Stimulated activated CD8-positive, alpha-beta memory T cell treated with anti-CD3 and anti-CD28 coated beads, Interleukin-15, amount 100 ng/mL, for 4 hours (primary cell): ENCODE measurements at places on chromosomes 6 and 20.

- no peak for DNase-seq
Measured at GRCh38 chr6:53342217-53342616, 6.5 kb downstream of the ELOVL5 start.

DNA sequence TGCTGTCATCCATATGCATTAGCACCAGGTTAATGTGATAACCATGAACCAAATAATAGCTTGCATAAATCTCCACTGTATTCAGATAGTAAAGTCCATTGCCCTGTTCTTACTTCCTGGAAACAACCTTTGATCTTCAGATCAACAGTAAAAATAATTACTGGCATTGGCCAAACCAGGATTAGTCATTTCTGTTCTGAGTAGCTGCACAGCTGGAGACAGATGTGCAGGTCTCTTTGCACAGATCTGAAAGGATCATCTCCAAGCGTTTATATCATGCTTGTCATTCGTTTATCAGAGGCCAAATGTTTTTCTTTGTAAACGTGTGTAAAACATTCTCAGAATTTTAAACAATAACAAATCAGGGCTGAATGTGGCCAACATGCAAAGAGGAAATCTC lies 134.4 kb upstream of the HMGCLL1 start:
- DNase-seq, result no peak

DNA sequence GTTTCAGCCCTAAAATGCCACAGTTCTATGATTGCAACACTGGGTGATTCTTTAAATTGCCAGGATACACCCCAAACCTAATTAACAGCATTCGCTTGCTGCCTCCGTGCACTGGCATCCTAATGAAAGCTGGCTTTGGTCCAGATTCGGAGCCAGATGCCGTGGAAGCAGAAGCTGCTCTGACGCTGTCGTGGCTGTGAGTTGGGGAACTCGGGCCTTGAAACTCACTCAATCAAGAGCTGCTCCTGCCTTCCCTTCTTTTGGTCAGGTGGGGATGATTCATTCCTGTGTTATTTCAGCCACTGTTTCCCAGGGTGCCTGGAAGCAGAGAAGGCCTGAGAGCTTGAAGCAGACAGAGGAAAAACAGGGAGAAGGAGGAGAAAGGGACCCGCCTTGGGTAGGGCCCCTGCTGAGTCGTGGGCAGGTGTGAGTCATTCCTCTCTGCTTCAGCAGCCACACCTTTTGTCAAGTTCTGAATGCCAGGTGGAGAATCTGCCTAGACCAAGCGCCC lies 36.2 kb upstream of the DSP start:
- DNase-seq, result no peak

DNA sequence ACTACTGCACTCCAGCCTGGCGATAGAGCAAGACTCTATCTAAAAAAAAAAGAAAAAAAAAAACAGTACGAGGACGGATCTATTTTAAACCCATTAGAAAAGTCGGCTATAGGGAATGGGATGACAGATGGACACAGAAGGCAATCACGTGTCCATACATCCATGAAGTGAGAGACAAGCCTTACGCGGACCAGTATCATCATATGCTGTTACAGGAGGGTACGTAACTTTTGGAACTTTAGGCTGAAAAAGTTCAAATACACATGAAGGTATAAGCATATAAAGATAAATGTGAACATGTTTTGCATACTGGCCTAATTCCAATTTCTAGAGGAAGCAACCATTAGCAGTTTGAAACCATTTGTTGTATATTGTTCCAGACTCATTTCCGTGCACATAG lies 109.8 kb upstream of the EXOC2 start:
- no peak for DNase-seq

- no peak for DNase-seq
Measured at GRCh38 chr6:157688960-157689599, 134.0 kb upstream of the SNX9 start.

DNA sequence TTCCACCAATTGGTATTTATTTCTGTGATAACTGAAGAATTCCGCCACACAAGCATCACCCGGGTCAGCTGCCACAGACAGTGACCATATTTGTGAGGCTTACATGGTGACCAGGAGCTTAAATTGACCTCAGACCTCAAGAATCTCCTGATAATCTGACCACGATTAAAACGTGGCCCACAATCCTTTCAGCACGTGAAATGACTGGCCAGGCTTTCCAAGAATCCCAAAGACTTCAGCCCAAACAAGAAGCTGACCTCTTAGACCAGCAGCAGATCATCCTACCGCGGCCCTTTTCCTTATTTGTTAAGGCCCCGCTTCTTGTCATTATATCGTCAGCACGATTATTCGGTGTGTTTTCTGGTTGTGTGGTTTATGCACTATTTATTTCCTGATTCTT lies 45.6 kb upstream of the CD93 start:
- no peak for DNase-seq

DNA sequence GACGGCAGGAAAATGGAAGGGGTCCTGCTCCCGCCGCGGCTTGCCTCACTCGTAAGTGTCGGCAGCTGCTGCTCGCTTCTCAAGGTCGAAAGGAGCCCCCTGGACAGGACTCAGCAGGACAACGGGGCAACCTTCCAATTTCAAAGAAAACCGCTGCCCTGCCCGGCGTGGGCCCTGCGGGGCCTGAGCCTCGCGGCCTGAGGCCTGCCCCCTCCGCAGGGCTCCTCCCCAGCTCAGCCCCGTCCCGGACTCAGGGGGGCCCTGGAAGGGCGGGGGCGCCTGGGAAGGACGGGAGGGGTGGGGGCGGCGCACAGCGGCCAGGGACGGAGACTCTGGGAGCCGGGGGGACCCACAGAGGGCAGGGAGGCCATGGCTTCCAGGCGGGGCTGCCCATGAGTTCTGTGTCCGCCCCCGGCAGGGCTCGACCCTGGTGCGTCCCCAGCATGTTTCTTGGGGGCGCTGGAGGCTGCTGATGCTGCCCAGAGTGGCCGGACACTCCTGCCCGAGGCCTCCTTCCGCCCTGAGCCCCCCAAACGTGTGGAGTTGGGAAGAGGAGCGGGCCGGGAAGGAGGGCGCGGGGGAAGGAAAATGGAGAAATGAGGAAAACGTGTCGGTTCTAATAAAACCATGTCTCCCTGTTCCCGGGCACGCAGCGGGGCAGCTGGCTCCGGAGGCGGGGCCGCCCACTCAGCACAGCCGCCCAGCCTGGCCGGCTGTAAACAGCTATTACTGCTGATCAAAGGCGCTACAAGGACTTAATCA lies 114.6 kb downstream of the DLL1 start:
- DNase-seq, result no peak

GRCh38 chr20:56587307-56588041 lies 41.6 kb upstream of the TFAP2C start:
- DNase-seq, result no peak

DNA sequence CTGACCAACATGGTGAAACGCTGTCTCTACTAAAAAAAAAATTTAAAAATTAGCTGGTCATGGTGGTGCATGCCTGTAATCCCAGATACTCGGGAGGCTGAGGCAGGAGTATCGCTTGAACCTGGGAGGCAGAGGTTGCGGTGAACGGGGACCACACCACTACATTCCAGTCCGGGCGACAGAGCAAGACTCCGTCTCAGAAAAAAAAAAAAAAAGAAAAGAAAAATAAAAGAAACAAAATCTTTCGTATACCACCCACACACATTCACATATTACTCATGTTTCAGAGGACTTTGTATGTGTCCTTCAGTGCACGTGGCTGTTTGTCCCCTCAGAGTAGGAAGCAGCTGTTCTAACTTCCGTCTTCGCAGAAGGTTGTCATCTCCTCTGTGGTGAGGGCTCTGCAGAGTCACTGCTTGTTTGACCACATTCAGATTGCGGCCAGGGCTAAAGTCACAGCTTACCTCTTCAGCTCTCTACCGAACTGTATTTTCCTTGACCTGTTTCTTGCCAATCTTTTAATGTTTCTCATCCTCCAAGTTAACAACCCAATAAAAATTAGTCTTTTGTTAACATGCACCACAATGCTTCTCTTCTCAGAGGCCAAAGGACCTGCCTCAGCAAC lies 36.6 kb upstream of the HIVEP1 start:
- no peak for DNase-seq

GRCh38 chr6:158142789-158143188 lies 25.3 kb downstream of the SERAC1 start:
- no peak for DNase-seq

GRCh38 chr6:34120953-34121675 lies 24.8 kb downstream of the GRM4 start:
- DNase-seq, result no peak

- DNase-seq, result no peak
Measured at GRCh38 chr20:32638848-32639247, 34.9 kb downstream of the C20orf203 start.

GRCh38 chr6:161976553-161976952 lies 702.7 kb upstream of the AGPAT4 start:
- DNase-seq, result no peak

DNA sequence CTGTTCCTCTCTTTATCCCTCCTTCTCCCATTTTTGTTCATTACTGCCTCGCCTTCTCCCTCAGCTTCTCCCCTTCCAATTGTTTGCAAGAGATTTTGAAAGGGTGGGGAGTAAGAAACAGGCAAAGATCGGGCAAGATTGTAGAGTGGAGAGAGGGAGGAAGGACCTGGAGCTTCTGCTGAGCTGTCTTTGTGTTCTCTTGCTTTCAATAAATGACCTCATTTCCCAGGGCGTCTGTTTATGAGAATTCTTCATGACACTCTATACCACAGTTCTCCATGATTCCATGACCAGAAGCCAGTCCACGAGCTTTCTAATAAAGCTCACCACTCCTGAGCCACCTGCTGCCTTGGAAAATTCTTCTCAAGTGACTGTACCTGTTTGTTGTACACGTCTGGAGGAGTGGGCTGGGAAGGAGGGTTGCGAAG lies 50.0 kb upstream of the PLEKHG1 start:
- DNase-seq, result no peak

- no peak for DNase-seq
Measured at GRCh38 chr6:132650429-132650828, 8.6 kb downstream of the TAAR1 start.

DNA sequence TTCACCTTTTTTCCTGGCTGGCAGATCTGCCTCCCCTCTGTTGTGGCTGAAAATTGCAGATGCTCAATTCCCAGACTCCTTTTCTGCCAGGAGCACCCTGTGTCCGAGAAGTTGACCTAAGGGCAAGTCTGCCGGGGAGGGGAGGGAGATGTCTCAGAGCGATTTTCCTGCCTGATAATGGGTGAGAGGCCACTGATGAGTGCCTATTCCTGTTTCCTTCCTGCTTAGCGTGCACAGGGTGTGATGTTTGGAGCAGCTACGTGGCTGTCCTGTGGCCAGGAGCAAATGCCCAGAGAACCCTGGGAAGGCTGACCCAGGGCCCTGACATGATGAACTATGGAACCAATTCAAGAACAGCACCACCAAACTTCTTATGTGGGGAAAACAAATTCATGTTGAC lies 22.5 kb downstream of the SOX4 start:
- DNase-seq, result no peak

- DNase-seq, result no peak
Measured at GRCh38 chr6:13398421-13398994, 70.2 kb upstream of the TBC1D7 start.

DNA sequence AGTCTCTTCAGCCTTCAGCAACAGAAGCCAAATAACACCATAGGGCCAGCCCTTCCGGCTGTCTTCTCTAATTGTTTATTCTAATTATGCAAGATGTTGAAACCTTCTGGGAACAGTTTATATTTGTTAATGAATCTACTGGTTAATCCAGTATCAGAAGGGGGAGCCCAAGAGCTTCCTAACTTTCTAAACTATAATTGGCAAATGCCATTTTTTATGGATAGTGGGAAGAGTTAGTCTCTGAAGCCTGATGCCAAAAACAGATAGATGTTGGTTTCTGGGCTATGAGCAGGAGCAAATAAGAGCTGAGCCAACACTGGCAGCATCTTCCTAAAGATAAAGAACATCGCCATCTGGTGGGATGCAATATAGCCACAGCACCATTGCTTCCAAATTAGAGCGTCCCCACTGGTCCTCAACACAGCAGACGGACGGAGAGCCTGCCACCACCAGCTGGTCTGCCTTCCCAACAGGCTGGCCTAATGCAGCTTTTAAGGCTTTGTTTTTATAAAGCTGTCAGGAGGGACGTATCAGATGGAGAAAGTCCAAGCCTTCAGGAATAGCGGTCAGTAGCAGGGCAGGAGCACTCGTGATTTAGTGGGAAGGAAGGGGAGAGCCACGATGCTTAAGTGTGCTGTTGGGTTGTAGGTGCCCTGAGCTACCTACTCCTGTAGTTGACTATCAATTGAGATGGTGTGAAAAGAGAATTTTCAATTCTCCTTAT lies 118.8 kb downstream of the RALGAPA2 start:
- no peak for DNase-seq

DNA sequence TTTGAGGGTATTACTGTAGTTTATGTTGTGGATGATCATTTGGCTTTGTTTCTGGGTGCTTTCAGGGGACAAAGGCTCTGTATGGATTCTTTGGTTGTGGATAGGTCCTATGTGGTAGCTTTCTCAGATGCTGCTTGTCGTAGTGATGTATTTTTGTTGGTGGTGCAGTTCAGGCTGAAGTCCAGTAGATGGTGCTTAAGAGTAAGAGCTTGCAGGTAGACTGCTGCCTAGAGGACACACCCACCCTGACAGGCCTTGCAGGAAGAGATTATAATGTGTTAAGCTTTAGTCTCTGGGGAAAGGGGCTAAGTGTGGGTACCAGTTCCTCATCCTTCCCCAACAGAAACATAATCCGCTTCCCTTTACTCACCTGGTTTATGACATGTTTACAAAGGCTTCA lies 62.6 kb upstream of the ADGRB3 start:
- no peak for DNase-seq

DNA sequence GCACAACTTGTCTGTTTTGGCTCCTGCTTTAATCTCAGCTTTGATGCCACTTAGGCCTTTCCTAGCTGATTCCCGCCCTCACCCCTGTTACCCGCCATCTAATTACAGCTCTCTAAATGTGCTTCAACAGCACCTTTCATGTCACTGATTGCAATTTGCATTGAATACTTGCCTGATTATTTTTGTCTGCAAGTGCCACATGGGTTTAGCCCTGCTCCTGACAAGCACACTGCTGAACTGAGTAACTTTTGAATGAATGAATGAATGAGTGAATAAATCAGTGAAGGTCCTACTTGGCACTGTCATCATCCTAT lies 591 bp upstream of the DCBLD1 start:
- DNase-seq, result no peak

DNA sequence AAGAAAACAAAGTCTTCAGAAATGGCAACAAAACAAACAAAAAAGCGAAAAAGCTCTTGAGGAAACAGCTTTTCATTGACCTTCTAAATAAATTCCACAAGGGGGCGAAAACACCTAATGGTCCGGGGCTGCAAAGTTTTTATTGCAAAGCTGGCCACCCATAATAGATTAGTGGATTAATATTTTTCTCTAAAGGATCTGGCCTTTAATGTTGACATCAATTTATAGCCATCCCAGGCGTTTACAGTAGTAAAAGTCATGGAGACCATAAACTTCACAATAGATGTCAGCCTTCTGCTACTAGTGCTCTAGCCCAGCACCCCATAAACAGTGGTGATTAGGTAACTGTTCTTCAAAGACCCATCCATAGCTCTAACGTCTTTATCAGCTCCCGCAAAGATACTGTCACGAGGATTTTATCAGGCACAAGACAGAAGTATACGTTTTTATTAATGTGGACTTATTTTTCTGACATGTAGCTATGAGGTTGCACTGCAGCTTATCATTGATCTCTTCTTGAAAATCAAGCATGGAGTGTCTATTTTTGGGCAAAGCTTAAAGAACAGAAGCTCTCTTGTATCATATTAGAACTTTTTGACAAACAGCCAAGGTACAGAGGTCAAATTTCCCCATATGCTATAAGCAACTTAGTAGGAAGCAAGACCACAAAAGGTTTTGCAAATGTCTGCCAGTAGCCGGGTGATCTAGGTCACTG lies 4.7 kb downstream of the CITED2 start:
- DNase-seq, result no peak

- no peak for DNase-seq
Measured at GRCh38 chr6:49662231-49662891, 25.7 kb upstream of the RHAG start.

GRCh38 chr6:155276638-155277037 lies 12.8 kb downstream of the CLDN20 start:
- DNase-seq, result no peak
